Immature natural killer cell (primary cell): ENCODE measurements at places on chromosomes 4 and X.

DNA sequence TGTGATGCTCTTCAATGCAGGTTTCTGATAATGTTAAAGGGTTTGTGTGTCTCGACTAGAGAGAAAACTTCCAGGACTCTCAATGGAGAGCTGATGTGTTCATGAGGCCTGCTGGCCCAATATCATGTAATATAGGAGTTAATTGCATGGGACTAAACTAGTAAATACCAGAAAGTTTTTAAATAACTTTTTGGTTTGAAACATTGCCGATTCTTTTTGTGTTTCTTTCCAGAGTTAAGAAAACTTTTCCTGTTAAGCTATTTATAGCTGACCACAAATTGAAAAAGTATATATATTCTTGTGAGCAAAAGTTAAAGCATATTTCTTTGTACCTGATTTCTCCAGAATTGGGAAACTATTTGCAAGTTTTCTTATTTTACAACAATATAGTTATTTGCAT lies 49.7 kb downstream of the FAM9B start:
- DNase-seq: no peak

DNA sequence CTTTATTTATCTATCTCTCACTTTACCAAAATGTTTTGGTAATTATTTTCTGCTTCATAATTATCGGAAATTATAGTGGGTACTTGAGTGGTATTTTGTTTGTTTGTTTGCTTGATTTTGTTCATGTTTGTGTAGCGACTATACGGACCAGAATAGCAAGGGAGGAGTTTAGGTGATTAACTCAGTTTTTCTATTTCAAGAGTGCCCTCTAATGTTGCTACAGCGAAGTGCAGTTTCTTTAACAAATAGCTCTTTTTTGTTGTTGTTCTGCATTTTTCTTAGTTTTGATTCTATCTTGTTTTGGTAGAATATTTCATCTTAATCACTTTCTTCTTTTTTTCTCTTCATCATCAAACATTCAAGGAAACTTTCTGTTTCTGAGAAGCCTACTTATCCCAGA lies 40.8 kb upstream of the QRFPR start:
- DNase-seq: no peak

DNA sequence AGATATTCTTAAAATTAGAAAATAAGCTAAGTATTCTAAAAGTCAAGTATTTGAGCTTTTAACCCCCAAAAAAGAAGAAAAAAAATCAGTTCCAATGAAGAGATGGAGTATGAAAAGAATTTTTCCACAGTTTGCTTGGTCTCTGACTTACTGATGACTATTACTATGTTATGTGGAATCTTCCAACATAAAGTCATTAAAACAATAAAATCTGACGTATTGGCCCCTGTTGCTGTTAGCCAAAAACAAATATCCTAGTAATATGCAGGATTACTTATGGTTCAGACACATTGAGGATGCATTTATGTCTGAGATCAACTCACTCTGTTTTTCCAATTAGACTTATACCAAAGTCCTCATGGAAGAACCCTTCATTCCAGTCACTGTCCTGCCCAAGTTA lies 517.2 kb upstream of the ADGRL3 start:
- DNase-seq: no peak

GRCh38 chrX:133213117-133213516 lies 5.0 kb downstream of the TFDP3 start:
- DNase-seq: no peak

DNA sequence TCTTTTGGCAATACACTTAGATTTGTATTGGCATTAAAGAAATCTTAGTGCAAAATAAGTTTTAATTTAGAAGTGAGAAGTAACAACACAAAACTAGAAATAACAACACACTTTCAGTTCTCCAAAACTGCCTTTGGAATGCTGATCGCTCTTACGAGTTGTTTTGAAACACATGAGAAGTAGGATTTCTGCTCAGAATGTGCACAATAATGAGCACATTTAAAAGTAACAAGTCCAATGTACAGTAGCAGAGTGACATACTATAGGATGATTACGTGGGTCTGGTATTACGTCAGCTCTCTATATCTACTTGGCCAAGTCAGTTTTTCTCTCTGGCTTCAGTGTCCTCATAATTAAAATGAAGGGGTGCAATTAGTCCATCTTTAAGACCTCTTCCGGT lies 164.8 kb downstream of the CHM start:
- no peak for DNase-seq

DNA sequence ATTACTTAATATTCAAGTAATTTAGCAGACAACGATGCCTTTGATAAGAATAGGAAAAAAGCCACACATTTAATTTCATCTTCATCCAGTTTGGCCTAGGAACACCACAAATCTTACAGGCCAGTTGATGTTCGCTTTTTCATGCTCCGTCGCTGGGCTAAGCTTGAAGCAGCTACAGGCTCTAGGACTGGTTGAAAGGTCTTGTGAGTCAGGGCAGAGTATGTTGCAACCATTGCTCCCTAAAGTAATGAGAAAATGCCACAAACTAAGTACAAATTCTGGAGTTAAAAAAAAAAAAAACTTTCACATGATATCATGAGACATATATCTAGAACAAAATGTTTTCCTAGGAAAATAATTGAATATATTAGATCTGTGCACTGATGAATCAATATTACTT lies 123.8 kb downstream of the RPS6KA6 start:
- no peak for DNase-seq

GRCh38 chr4:176753049-176753448 lies 39.7 kb downstream of the VEGFC start:
- no peak for DNase-seq

DNA sequence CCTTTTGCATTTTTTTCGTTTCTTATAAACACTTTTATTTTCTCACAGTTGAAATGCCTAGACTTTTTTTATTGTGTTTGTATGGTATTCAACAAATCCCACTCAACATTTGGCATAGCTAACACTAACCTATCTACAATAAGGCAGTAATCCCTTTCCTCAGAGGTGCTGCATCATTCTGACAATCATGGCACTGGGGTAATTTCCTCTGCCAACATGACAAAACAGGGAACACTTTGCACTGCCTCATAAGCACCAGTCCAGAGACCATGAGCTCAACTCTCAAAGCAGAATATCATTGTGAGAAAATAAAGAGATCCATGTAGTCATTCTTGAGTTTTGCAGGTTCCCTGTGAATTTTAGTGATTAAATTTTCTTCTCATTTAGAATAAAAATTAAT lies 183.8 kb upstream of the INTU start:
- no peak for DNase-seq

DNA sequence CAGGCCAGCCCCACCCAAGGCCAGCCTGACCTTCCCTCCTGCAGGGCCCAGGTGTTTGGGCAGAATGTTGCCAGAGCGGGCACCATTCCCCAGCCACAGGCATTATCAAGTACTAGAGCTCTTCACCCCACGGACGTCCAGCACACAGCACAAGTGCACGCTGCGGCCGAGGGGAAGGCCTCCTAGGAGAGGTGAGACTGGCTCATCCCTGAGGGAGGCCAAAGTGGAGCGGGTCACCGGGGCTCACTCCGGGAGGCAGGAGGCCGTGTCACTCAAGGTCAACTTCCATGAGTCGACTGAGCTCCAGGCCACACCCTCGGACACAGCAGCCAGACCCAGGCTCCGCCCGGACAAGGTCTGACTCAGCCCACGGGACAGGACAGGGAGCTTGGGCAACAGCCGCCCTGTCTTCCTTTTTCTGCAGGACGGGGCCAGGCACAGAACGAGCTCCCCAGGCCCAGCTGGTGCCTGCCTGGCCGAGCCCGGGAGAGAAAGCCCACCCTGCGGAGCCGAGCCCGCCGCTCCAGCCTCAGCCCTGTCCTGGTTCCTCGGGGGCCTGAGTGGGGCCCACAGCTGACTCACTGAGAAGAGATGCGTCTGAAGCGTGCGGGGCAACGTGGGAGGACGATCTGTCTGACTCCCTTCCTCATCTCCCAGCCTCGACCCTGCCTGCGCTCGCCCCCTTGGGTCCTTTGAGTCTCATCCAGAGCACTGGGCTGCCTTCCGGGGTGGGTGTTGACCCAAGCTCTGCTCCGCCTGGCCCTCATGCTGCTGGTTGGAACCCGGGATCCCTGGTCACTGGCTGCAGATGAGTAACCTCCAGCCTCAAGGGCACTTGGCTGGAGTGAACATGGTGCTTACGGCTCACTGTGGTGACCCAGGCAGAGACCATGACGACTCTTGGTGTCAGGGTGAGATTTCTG lies 1.6 kb downstream of the SLC49A3 start:
- DNase-seq: no peak

DNA sequence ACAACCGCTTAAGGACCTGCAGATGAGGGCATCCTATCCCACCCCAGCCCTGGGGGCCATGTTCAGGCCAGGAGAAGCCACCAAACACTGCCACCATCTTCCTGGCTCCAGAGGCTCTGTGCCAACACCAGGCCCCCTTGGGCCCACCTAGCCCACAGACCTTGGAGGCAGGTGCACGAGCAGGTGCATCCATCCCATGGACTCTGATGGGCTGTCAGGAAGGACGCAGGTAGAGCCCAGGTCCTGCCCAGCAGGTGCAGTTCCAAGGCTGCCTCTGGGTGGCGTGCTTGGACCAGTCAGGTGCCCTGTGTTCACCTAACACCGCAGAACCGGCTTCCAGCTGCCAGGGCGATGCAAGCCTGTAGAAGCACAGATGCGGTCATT lies 22.8 kb upstream of the PDE6B start:
- DNase-seq: peak; percentile 45

GRCh38 chr4:82421796-82422560 lies 8.3 kb downstream of the HNRNPDL start:
- no peak for DNase-seq

DNA sequence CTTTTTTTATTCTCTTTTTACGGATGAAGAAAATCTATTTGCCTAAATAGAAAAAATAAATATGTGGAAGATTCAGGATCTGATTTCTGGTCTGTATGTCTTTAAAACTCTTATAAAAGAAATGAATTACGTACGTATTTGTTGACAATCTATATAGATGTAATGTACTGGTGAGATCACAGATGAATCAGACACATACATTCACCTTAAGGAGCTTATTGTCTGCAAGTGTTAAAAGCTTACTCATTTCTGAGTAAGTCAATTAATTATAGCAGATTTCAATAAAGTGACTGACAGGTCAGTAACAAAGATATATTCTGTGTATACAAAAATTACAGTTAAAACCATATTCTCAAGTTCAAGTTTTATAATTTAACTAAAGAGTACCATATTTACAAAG lies 66.6 kb upstream of the NAF1 start:
- DNase-seq: no peak

DNA sequence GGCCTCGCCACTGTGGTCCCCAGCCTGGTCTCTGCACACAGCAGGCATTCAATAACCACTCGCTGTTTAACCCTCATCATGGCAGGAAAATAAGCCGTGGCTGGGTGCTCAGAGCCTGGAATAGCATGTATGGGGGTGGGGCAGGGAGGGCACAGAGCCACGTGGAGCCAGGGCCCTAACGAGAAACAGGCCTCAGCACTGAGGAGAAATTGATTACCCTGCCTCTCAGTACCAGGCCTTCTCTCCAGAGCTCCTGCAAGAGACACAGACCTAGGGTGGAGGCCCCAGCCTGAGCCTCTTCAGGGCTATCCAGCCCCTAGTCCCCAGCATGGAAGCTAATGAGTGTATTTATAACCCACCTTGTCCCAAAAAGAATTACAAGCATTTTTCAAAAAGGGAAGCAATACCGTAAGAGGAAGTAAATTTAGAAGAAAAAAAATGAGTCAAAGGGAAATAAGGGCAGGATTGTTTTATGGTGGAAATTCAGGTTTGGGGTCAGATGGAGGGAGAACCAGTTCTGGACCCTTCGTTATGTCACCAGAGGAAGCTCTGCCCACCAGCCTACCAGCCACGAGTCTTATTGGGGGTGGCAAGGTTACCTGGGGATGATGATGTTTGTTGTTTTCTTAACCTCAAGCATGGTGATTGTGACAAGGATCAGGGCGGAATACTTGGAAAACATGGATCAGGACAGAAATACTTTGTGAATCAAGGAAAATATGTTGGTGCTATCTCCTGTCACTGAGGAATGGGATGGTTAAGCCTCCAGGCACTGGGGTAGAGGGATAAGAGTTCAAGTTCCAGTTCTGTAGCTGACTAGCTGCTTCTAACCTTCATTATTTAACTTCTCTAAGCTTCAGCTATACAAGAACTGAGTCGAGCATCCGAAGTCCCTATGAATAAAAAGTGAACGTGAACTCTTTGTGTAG lies 101.9 kb upstream of the RBPJ start:
- no peak for DNase-seq

DNA sequence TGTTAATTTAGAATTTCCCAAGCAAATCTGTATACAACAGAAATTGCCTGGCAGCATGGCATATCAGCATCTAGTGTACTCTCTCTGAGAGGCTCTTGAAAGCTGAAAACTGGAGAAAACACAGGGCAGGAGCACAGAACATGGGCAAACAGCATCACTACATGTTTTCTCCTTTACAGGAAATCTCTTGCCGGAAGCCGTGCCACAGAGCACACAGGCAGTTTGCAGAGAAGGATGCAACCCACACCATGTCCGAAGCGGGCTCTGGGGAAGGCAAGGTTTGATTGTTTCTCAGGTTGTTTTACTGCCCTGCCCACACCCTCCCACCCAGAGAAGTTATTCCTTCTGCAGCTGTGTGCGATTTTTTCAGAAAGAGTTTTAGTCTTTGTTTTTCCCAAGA lies 41.1 kb upstream of the FAM9C start:
- no peak for DNase-seq

- DNase-seq: no peak
These were observed 1646.9 kb upstream of the ADGRL3 start for GRCh38 chr4:59553063-59553720.
